ENCODE measurements at places on chromosomes 5 and 9. TPM values are rescaled to one million over a fixed set of nuclear protein-coding genes. Genes with fewer than 3 reads are reported as not detected.

The AJM1 gene
- total RNA-seq, result 0.18 TPM

The CAST gene
- 183 TPM for total RNA-seq

The SIMC1 gene
- total RNA-seq, result 6.9 TPM

The PCDHGA1 gene
- total RNA-seq, result 0.90 TPM

The TXN gene
- total RNA-seq, result 277 TPM

The FOXD4 gene
- total RNA-seq, result not detected

The AIF1L gene
- 0.18 TPM for total RNA-seq

The BNC2 gene
- total RNA-seq, result 45.2 TPM

The PLAC8L1 gene
- not detected for total RNA-seq

The CEL gene
- under 0.01 TPM for total RNA-seq

The C5orf52 gene
- total RNA-seq, result not detected

The TNC gene
- 170 TPM for total RNA-seq

The ZNF483 gene
- total RNA-seq, result 1.4 TPM

Data from IMR-90 (cell line).